ENCODE measurements at places on chromosomes 5 and 9.

DNA sequence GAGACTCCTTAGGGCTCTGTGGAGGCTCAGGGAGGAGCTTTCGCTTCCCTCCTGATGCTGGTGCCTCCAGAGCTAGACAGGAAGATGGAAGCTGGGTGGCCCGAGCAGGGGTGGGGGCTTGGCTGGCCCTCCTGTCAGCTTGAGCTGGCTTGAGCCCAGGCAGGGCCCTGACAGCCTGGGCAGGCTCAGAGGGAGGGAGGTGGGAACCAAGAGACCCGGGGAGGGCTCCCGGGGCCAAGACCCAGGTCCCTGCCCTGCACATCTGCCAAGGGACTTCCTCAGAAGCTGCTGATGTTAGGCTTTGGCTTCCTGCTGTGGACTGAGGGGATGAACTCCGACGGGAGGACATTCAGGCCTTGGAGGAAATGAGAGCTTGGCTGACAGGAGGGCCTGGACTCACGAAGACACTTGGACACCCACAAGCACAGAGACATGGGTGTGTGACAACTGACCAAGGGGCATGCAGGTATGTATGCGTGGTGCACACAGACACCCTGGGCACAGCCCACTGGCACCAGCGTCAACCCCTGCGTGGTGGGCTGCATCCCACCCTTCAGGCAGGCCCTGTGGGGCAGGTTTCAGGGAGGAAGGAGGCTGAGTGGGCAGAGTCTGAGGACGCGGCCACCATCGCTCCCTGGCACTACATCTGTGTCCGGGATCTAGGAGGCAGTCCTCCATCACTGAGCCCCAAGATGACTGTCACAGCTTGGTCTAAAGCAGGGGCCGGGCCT lies 1.7 kb upstream of the LTC4S start:
- no peak for DNase-seq

DNA sequence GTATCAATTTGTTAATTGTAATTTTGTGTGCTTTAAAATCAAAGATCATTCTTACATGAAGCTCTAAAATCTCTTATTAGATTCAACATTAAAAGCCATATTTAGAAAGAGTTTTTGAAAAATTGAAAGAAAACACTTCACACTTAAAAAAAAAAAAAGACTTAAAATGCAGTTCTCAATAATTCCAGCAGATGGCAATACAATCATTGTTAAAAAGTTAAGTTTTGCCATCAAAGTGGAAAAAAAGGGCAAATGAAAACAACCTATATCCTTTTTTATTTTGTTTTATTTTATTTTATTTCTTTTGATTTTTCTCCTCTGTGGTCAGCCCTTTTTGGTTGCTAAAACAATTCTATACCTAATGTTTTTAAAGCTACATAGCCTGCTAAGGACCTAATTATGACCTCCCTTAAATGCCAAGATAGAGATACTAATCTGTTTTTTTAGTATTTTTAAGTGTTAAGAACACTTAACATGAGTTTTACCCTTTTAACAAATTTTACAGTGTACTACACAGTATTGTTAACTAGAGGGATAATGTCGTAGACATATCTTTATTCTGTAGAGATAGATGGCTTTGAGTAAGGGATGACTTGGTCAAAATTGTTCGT lies 154.2 kb upstream of the DAB2 start:
- DNase-seq = no peak

DNA sequence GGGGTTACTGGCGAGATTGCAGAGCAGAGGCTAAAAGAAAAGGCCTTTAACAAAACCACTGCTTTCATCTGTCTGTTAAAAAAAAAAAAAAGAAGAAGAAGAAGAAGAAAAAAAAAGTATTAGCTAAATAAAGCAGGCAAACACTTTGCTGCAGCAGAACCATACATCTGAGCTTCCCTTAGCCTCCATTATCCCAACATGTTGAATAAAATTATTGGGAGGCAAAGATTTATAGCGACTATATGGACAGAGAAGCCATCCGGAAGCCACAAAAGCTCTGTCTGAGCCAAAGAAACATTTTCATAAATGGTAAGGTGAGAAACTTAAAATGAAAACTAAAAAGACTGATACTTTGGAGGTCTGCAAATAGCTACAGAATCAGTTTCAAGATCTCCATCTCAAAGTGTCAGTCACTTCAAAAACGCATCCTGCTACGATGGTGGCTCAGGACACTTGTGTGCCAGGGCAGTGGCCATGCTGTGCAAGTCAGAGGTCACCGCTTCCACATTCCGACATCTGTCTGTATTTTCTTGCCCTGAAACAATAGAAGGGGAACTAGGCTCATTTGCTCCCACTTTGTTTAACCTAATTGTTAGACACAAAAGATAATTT lies 9.6 kb downstream of the EFNA5 start:
- no peak for DNase-seq

- no peak for DNase-seq
These were observed 30.3 kb downstream of the NDUFS4 start for GRCh38 chr5:53590759-53591158.

- no peak for DNase-seq
These were observed 282.1 kb downstream of the CRB2 start for GRCh38 chr9:123637945-123638634.

GRCh38 chr9:105842023-105842644 lies 147.8 kb downstream of the TMEM38B start:
- DNase-seq = no peak

- DNase-seq = peak; percentile 11
These were observed 55.4 kb downstream of the HINT1 start for GRCh38 chr5:131109540-131110255.

GRCh38 chr5:35202319-35203111 lies 27.8 kb downstream of the PRLR start:
- DNase-seq = no peak

GRCh38 chr9:34522971-34523797 lies at the start of gene ENHO:
TSS of gene ENHO (minus strand) at chr9:34522990. CDS start at chr9:34521695, 1,295 bp downstream.
- DNase-seq = peak; percentile 64

DNA sequence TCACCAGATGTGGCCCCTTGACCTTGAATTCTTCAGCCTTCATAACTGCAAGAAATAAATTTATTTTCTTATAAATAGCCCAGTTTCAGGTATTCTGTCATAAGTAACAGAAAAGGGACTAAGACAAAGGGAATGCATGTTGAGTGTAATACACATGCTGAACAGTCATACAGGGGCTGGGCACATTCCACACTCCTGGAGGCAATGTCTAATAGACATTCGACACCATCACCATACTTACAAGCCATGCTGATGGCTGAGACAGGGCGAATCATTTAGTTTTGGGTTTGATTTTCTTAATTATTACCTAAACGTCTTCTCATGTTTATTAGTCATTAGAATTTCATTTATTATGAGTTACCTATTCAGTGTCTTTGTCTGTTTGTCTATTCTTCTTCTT lies 68.5 kb downstream of the TENT4A start:
- DNase-seq = no peak

GRCh38 chr5:142821733-142822487 lies 51.7 kb downstream of the ARHGAP26 start:
- DNase-seq = no peak

GRCh38 chr5:31113101-31113500 lies 80.4 kb upstream of the CDH6 start:
- DNase-seq = no peak

- DNase-seq = no peak
These were observed 18.6 kb downstream of the TMEM161B start for GRCh38 chr5:88250010-88250409.

GRCh38 chr5:122858451-122858850 lies 13.0 kb downstream of the SNX24 start:
- DNase-seq = no peak

- no peak for DNase-seq
These were observed 27.8 kb downstream of the LARP1 start for GRCh38 chr5:154782812-154783592.
